ENCODE measurements at places on chromosomes 5 and 9.

GRCh38 chr5:27818888-27819287, 780.5 kb upstream of the CDH9 start:
- DNase-seq = no peak

DNA sequence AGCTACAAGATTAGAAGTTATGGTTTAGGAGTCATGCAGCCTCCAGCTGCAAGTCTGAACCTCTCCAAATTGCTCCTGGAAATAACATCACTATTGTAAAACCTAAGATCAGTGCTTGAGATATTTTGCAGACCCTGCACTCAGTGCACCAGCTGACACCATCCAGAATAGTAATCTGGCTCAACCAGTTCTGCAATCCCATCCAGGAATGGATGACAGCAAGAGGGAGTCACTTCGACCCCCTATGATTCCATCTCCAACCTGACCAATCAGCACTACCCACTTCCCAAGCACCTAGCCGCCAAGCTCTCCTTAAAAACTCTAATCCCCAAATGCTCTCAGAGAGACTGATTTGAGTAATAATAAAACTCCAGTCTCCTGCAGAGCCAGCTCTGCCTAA, 37.9 kb upstream of the NR4A3 start:
- no peak for DNase-seq

GRCh38 chr5:111977436-111977829, 220.4 kb upstream of the NREP start:
- no peak for DNase-seq

GRCh38 chr9:110081395-110081794, 126.6 kb downstream of the C9orf152 start:
- DNase-seq = peak; percentile 70

GRCh38 chr9:87702921-87703320, 23.0 kb upstream of the CTSL start:
- no peak for DNase-seq

DNA sequence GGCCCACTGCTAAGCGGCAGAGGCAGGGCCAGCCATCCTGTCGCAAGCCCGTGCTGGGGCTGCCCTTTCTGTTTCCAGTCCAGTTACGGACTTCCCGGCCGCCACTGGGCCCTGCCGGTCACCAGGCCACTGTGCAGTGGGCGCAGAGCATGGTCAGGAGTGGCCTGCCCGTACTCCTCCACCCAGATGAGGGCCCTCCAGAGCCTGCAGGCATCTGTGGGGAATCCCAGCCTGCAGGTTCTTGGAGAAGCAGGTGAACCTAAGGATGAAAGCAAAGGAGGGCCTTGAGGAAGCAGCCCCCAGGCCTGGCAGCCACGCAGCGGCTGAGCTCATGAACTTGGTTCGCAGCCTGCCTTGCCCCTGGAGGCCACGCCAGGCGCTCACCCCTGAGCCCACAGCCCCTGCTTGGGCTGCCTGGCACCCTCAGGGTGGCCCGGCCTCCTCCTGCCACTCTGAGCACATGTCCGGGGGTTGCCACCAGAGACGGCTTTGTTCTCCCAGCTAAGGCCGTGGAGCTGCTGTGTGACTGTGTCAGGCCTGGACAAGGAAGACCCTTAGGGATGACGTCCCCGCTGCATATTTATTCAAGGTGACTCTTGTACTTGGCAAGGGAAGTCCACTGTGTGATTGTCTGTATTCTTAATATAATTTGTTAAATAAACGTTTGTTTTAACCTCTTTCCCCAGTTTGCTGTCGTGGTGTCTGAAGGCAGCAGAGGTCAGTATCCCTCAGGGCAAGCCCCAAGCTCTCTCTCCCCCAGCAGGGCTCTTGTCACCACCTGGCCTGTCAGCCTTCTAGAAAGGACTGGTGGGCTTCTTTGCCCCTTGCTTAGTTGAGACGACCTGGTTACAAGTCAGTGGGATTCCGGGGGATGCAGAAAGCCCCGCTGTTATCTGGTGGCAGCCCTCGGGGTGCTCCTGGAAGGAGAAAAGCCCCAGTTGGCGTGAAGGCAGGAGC, 107.1 kb upstream of the LMX1B start:
- no peak for DNase-seq

- peak; percentile 96 for DNase-seq
Observed at GRCh38 chr9:115591584-115591984, 473.6 kb upstream of the TNC start.

- no peak for DNase-seq
Observed at GRCh38 chr9:69549310-69550202, 122.6 kb downstream of the APBA1 start.

- DNase-seq = no peak
Observed at GRCh38 chr5:144017119-144017518, 153.3 kb downstream of the YIPF5 start.

GRCh38 chr9:19885608-19886007, 96.8 kb upstream of the SLC24A2 start:
- DNase-seq = no peak

GRCh38 chr9:73200694-73201452, 49.2 kb downstream of the ANXA1 start:
- no peak for DNase-seq

DNA sequence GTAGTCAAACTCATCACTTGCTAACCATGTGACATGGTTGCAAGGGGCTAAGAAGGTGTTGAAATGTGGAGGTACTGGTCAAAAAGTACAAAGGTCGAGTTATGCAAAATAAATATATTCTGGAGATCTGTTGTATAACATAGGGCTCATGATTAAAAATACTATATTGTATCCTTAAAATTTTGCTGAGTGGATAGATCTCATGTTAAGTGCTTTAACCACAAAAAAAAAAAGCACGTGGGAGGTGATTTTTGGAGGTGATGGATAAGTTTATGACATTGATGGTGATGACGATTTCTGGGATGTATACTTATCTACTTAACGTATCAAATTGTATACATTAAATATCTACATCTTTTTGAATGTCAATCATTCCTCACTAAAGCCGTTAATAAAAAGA, 96.2 kb upstream of the PAPPA start:
- DNase-seq = no peak

DNA sequence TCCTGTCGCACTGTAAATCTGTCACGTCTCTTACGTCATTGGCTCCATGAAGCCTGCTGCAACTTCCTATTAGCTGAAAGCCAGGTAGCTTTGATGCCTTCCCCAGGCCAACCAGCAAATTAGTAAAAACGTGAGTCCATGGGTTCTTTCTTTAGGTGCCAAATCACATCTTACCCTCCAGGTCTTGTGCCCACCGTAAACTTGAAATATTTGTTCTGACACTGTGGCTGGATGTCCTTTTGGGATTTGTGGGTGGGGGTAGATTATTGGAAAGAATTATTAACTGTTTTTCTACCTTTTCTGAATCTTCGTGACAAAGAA, 172.8 kb downstream of the NR3C1 start:
- no peak for DNase-seq

DNA sequence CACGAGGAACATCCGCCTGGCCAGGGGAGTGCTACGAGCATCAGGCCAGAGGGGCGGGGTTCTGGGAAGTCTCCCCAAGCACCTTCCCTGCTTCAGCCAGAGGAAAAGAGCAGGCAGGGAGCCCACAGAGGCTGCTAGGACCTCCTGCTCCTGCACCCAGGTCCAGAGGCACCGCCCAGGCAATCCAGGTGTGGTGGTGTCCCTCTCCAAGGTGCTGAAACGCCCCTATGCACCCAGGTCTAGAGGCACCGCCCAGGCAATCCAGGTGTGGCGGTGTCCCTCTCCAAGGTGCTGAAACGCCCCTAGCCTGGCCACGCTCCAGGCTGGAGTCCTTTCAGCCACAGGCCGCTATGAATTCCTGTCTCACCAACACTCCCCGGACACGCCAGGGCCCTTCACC, 10.7 kb upstream of the UBAC1 start:
- no peak for DNase-seq

GRCh38 chr5:93800988-93801811, 59.8 kb upstream of the POU5F2 start:
- DNase-seq = no peak

DNA sequence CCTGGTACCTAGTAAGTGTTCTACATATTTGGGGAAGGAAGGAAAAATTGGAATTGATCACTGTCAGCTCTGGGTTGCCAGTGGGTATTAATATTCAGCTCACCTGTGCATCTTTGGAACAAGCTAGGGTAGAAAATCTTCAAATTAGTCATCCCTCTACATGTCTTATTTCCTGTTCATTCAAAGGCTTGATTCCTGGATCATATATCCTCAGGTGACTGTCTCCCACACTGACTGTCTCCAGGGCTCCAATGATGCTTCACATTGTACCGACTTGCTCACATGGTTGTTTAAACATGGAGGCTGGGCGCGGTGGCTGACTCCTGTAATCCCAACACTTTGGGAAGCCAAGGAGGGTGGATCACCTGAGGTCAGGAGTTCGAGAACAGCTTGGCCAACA, 11.6 kb upstream of the SUSD1 start:
- no peak for DNase-seq

- no peak for DNase-seq
Observed at GRCh38 chr9:20623021-20623747, 885 bp upstream of the MLLT3 start.

GRCh38 chr5:168706655-168707069, 127.5 kb upstream of the PANK3 start:
- DNase-seq = no peak

DNA sequence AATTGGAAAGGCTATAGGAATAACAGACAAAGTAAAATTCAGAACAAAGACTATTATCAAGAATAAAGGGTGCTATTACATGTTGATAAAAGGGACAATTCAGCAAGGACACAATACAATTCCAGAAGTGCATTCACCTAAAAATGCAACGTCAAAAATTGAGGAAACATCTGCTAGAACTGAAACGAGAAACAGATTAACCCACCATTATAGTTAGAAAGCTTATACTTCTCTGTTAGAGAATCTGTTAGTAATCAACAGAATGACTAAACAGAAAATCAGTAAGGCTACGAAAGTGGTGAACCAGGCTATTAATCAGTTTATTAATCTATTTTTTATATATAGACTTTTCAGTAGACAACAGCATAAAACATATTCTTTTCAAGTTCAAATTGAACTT, 14.8 kb downstream of the FCN1 start:
- DNase-seq = no peak

GRCh38 chr9:6106711-6107339, 91.4 kb upstream of the RANBP6 start:
- DNase-seq = no peak

DNA sequence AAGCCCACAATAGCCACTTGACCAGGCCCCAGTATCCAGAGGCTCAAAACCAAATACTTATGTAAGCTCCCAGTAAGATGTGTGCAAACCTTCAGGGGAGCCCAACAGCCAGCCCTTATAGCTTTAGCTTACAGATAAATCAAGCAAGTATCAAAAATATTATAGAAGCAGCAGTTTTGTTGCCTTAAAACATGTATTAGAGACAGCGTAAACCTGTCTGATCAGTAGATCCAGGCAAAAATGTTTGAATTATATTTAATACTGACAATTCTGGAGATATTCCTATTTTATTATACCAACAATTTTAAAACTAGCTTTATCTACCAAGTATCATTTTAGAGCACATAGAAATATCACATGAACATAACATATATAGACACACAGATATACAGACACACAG, 365.6 kb upstream of the KLF4 start:
- DNase-seq = no peak

- DNase-seq = no peak
Observed at GRCh38 chr5:171649075-171649401, 136.6 kb upstream of the SMIM23 start.

Measured in BJ (cell line).